ENCODE measurements at places on chromosomes 2 and 18.

GRCh38 chr2:205464681-205465080 is 217.6 kb upstream of the NRP2 start:
- DNase-seq: no peak

GRCh38 chr18:13879492-13879891 is 35.8 kb downstream of the MC2R start:
- no peak for DNase-seq

DNA sequence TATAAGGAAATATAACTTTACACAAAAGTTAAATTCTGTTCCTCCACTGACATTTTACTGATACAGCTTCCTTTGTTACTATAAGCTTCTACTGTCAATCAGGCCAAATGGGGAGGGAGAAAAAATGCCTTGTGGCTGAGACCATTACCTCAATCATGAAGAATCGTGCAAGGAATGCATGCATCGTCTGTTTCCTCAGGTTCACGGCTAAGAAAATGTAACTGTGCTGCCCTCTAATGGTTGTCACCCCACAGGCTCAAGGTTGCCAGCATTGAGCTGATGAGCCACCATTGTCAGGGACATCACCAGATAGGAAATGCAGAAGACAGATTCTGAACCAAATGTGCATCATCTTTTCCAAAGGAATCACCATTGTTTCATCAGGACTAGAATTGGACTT is 426.9 kb downstream of the CDH2 start:
- DNase-seq: peak; percentile 36

DNA sequence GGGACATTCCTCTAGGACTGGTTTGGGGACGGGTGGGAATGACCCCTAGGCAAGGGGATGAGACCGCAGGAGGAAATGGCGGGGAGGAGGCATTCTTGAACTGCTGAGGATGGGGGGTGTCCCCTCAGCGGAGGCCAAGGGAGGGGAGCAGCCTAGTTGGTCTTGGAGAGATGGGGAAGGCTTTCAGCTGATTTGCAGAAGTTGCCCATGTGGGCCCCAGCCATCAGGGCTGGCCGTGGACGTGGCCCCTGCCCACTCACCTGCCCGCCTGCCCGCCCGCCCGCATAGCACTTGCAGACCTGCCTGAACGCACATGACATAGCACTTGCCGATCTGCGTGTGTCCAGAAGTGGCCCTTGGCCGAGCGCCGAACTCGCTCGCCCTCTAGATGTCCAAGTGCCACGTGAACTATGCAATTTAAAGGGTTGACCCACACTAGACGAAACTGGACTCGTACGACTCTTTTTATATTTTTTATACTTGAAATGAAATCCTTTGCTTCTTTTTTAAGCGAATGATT is 4.9 kb downstream of the INHBB start:
- DNase-seq: no peak

GRCh38 chr2:24937236-24937635 is 17.2 kb upstream of the ADCY3 start:
- no peak for DNase-seq

DNA sequence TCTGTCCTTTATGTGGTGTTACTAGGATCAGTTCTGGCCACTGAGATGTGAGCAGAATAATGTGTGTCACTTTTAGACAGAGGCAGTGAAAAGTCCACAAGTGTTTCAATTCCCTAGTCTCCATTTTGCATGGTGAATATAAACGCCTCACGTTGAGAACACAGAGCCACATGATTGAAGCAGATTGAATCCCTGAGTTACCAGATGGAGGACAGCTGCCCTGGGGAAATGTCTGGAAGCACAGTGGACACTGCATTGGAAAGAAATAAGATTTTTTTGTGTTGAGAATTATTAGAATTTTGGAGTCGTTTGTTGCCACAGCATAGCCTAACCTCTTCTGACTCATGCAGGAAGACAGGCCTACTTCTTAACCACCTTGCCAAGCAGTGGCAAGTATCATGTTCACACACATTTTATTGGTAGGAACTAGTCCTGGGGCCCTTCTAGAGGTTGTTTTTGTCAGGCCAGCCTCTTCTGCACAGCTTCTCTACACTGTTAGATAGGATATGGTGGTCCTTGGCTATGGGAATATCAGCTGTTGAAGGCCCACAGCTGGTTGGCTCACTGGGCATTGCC is 188.6 kb downstream of the TMEM182 start:
- no peak for DNase-seq

GRCh38 chr18:62974388-62974787 is 259.0 kb downstream of the PHLPP1 start:
- DNase-seq: no peak

Data from NCI-H1436 (cell line).